Adipose tissue (tissue), 3 donors: ENCODE measurements at places on chromosomes 1 and 21. TPM values are rescaled to one million over a fixed set of nuclear protein-coding genes. Genes with fewer than 3 reads are reported as not detected.

Gene MMEL1
- 7.0 TPM for polyA plus RNA-seq

Gene CACHD1
- polyA plus RNA-seq, result 3.5 TPM

Gene LGR6
- 0.28 TPM for polyA plus RNA-seq

Gene KRTAP19-3
- not detected for polyA plus RNA-seq

Gene SLC30A10
- 0.03 TPM for polyA plus RNA-seq

Gene FCRL1
- polyA plus RNA-seq, result not detected
